T-helper 9 cell (primary cell): ENCODE measurements at places on chromosomes 7 and 10.

DNA sequence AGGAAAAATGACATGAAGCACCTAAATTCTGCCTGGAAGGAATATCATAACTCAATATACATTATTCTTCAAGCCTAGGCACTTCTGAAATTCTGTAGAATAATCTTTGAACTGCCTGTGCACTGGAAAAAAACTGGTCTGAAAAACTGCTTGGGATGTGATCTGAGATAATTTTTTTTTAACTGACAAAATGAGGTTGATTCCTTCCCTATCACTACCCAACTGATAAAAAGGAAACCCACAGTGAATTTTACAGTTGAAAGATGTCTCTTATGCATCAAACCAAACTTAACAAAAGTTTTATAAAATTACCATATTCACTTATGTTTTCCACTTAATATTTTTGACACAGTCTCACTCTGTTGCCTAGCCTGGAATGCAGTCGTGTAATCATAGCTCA lies 67.2 kb upstream of the FAM133B start:
- no peak for DNase-seq

GRCh38 chr10:10855151-10855581 lies 162.5 kb upstream of the CELF2 start:
- DNase-seq, result no peak

DNA sequence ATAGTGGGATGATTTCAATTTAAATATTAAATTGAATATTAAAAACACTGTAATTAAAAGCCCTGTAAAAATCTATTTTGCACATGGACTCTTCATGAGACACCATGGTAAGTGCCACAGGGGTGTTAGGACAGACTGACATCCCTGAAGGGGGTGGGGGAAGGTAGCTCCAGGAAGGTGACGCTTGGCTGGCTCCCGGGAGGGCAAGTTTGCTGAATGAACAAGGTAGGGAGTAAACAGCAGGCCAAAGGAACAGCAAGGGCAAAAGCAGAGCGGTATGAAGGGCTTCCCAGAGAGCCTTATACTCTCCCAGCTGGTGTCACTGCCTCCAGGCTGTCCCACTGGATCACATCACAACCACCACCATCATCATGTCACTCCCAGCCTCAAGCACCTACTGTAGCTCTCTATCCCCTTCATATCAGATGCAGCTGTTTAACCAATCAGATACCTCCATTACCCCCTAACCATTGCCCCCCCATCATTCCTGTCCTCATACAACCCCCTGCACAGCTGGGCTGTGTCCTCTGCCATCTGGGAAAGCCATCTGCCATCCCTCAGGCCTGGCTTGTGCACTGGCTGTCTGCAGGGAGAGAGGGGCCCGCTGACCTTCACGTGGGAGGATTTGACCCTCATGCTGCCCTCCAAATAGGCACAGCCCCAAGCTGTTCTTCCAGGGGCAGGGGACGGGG lies 19.5 kb downstream of the HSPA12A start:
- no peak for DNase-seq

DNA sequence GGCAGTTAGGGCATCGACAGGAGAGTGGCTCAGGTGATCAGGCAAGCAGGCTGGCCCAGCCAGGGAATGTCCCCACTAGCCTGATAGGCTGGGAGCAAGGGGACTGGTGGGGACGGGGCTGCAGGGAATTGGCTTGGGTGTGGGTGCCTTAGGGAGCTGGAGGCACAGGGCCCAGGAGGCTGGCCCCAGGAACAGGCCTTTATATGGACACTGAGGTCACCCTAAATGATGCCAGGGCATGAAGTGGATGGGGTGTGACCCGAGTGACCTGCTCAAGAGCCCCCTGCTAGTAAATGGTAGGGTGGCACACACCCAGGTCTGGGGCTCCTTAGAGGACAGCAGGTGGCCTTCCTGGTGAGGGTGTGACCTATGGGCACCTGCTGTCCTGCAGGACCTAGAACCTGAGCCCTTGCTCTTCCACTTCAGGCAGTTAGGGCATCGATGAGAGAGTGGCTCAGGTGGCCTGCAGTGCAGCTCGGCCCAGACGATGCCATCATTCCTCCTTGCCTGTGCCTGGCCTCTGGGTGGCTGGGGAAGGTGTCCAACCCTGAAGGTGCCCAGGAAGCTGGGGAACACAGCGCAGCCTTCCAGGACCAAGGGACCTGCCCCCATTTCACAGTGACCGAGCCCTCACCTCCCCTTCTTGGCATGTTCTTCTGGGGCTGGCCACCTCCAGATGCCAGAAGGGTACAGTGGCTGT lies 51.7 kb upstream of the LEP start:
- DNase-seq, result no peak

DNA sequence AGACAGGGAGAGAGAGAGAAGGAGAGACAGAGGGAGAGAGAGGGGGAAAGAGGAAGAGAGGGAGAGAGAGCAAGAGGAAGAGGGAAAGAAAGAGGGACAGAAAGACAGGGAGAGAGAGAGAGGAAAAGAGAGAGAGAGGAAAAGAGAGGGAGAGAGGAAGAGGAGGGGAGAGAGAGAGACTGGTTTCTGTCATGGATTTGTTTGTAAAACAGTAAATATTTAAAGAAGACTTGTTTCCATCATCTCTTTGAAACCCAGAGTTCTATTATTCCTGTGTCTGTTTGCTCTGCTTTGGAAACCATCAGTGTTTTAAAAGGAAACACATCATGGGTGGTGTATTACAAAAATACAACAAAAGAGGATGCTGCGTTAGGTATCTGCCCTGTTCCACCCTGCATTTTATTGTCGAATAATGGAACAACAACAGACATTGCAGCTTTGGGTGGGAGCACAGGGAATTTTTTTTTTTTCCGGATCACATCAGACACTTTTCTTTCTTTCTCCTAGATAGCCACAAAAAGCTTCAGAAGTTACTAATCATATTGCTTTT lies 150.7 kb upstream of the RSU1 start:
- DNase-seq, result no peak

DNA sequence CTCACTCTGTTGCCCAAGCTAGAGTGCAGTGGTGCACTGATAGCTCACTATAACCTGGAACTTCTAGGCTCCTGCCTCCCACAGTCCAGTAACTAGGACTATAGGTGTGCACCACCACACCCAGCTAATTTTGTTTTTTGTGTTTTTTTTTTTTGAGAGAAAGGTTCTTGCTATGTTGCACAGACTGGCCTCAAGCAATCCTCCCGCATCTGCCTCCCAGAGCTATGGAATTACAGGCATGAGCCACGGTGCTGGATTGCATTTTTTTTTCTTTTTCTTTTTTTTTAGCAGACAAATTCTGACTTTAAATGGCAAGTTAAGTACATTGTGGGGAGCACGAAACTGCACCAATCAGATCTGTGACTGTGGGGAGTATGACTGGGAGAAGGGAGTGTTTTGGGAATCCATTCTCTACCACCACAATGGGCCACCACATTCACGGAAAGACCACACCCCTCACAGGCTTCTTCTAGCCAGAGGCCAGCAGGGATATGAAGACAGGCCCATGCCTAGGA lies 58.1 kb upstream of the MSMB start:
- DNase-seq, result no peak

DNA sequence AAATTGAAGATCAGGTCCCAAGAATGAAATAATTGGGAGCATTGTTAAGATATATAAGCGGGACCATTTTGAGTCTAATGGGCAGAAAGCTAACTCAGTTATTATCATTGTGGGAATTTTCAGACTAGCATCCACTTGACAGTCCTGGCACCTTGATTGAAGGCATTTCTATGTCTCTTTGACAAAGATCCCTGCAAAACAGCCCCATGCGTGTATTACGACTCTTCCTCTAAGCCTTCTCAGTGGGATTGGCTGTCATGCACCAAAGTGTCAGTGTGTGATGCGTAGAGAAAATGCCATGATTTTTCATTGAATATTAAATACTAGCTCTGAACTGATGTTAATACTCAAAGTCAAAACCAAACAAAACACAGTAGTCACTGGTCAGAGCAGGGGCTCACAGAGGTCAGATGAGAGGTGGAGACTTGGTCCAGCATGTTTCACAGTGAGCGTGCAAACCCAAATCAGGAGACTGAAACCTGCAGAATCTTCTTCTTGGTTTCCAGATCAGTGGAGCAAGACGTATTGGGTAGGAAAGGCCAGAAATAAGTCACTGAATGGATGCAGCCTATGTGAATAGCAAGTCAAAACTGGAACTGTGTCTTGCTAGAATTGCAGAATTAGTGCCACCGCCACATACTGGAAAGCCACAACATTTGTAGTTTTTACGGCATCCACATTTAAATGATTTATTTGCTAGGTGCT lies 303.6 kb upstream of the AKR1E2 start:
- DNase-seq, result no peak

DNA sequence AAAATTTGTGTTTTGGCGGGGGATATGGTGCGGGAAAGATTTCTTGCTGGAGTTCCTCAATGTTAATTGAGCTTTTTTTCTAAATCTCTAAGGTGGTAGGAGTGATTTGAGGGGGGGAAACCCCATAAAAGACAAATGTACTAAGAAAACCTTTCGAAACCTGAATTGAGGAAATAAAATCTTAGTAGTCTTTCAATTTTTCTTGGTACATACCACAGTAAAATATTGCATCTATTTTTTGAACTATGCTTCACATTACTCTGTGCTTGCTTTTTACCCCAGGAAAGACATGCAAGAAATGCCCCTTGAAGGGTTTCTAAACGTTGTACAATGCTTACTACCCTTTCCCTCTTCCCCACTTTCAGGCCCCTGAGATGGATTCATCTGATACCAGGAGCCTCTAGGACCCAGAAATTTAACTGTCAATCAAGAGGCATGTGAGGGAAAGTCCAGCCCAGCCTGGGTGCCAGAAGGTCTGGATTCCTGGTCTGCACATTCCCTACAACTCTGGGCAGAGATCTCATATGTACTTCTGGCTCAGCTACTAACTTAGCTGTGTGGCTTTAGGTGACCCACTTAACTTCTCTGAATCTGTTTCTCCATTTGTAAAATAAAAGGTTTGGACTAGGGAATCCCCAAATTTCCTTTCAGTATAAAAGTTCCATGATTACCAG lies 5.8 kb upstream of the PDCD4 start:
- DNase-seq, result no peak

DNA sequence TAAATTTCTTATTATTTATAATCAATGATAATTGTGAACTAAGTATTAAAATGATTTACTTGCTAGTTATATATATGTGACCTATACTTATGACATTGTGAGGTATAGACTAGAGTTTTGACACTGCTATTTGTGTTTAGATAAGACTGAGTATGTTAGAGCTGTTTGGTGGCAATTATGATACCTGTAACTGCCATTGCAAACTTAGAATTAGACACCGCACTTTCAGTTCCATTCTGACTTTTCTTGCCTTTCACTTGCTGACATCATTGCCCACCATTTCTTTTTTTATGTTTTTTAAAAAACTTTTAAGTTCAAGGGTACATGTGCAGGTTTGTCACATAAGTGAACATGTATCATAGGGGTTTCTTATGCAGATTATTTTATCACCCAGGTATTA lies 214.5 kb downstream of the MBL2 start:
- DNase-seq, result no peak

GRCh38 chr7:90396420-90396819 lies 6.8 kb upstream of the CLDN12 start:
- DNase-seq, result no peak

- DNase-seq, result no peak
Observed at GRCh38 chr10:116256752-116257259, 16.2 kb downstream of the GFRA1 start.

- no peak for DNase-seq
Observed at GRCh38 chr7:13897819-13898218, 91.6 kb downstream of the ETV1 start.

- DNase-seq, result no peak
Observed at GRCh38 chr7:70512761-70513160, 619.2 kb upstream of the GALNT17 start.

DNA sequence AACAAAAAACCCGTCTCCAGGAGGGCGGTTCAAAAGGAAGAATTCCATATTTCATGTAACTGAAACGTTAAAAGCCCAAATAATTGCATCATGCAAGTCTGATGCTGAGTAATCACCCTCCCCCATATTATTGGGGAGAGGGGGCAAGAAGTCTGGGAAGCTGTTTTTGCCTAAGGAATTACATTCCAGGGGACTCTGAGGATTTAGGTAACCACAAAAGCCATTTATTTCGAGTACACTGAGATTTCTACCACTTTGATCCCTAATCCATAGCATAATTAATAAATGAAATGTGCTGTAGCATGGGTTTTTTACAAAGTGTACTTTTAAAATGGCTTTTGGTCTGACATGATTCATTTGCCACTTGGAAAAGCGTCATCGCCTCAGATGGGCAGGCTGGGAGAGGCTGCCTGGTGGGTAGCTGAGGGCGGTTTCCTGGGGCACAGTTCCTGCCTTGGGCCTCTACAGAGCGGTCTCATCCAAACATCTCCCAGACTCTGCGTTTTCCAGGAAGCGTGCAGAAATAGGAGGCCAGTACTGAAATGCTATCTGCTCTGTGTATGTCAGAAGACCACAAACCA lies 106.5 kb downstream of the TCF7L2 start:
- DNase-seq, result no peak

- DNase-seq, result no peak
Observed at GRCh38 chr10:121235692-121236091, 362.6 kb downstream of the FGFR2 start.

DNA sequence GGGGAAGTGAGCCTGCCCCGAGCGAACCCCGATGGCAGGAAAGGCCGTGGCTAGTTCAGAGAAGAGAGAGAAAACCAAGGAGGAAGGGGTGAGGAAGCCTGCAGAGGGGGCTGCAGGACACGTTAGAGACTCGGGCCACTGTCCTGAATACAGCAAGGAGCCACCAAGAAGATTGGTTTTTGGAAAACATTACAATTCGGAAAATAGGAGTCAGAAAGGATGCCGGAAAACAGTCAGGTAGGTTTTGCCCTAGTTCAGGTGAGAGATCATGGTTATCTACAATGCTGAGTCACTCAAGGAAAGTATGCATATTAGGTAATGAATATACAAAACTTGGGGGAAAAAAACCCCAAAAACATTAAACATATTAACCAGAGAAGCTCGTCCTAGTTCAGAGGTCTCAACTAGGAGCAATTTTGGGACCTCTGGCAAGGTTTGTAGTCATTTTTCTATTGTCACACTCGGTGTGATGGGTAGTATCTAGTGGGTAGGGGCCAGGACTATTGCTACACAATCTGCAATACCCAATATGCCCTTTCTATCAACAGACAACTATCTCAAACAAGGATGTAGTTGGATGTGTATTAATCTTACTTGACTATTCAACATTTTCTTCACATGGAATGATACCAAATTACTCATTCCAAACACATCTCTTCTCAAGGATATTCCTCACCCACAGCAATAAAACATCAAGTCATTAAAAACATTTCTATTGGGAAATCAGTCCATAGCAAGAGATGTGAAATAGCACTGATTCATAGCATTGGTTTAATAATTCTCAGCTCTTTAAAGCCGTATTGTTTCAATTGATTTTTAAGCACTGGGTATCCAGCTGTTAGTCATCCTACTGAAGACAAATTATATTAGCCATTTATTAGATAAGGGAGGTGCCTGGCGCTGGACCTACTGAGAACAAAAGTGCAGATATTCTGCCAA lies 74.4 kb upstream of the RSU1 start:
- peak; percentile 6 for DNase-seq

DNA sequence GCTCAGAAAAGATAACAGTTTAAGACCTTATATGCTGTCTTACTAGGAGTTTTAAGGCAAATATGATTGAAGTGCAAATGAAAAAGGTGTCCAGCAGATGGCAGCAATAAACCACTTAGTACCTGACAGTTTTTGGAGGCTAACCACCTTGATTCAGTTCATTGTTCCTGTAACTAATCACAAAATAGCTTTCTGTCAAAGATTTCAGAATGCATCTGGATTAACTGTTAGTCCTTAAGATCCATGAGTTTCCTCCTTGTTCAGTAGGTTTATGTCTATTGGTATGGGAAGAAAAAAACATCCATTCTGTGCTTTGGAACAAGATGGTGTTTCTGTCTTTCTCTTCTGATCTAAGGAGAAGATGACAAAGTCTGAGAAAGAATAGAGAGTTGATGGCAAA lies 46.6 kb downstream of the CCSER2 start:
- peak; percentile 4 for DNase-seq

GRCh38 chr10:133178357-133179127 lies 18.5 kb downstream of the KNDC1 start:
- DNase-seq, result no peak
